ENCODE measurements at places on chromosomes 13 and 19.

DNA sequence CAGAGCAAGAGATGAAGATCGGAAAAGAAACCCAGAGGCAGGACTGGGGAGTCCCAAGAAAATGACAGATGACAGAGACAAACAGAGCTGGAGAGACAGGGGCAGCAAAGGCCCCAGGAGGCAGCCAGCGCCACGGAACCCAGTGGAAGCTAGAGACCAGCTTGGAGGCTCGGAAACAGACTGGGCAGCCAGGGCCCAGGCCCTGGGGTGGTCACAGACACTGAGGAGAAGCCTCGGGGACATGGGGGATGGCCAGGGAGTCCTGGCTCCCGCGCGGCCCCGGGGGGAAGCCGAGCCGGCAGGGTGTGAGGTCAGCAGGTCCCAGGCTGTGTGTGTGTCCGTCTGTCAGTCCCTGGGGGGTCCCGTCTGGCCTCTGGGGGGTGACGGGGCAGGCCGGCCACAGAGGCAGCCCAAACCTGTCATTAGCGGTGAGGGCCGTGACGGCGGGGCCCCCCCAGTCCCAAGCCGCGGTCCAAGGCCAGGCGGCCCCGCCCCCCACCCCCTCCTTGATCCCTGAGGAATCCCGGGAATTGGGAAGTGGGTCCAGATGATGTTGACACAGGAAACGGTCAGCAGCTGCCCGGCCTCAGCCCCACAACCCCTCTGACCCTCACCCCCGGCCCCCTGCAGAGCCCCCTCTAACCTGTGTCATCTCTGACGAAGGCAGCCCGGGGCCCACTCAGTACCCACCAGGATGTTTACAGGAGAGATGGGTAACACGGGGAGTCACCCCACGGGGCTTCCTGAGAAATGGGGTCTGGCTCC lies 2.5 kb upstream of the TMEM190 start:
- no peak for DNase-seq

DNA sequence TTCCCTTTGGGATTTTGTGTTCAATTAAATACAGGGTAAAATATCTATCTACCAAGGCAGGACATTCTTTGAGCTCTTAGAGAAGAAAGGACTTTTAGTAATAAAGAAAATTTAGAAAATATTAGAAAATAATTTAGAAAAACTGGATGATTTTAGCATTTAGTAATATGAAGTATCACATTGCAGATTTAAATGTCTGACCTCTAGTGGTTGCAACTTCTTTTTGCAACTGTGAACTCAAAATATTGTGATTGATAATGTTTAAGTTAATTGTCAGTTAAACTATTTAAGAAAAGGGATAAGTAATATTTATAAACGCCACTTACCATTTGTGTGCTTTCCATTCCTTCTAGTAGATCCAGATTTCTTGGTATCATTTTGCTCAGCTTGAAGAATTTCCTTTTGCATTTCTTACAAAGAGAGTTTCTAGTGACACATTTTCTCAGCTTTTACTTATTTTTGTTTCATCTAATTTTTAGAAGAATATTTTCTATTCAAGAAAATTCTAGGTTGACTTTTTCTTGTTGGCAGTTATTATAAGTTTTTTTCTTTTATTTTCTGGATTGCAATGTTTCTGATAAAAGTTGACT lies 10.3 kb upstream of the POSTN start:
- no peak for DNase-seq

DNA sequence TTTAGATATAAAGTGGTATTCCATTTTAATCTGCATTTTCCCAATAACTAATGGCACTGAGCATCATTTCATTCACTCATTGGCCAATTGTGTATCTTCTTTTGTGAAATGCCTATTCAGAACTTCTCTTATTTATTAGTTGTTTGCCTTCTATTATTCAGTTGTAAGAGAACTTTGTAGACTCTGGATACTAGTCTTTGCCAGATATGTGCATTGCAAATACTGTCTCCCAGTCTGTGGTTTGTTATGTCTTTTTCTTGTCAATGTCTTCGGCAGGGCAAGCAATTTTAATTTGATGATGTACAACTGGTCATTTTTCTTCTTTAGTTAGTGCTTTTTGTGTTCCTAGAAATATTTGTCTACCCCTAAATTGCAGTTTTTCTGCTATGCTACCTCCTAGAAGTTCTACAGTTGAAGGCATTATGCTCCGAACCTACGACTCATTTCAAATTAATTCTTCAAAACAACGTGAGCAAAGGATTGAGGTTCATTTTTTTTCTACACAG lies 115.9 kb downstream of the TSHZ3 start:
- DNase-seq, result no peak

DNA sequence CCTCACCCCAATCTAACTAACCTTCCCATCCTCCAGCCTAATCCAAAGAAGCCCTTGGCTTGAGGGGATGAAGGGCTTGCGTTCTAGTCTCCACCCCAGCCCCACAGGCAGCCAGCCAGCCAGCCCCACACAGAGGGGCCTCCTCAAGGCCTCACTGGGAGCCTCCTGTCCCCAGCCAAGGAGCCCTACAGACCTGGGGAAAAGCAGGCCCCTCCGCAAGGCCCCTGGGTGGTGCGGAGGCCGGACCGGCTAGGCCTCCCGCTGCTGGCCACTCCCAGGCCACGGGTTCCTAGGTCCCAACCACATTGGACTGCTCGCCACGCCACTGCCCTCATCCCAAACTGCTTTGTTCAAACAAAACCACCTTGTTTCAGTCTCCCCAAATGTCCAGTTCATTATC lies 78.0 kb downstream of the ZIC5 start:
- no peak for DNase-seq

GRCh38 chr19:35986664-35987570 lies 8.1 kb upstream of the SDHAF1 start:
- DNase-seq, result no peak

- DNase-seq, result no peak
Measured at GRCh38 chr13:92491839-92492238, 734.8 kb upstream of the GPC6 start.

DNA sequence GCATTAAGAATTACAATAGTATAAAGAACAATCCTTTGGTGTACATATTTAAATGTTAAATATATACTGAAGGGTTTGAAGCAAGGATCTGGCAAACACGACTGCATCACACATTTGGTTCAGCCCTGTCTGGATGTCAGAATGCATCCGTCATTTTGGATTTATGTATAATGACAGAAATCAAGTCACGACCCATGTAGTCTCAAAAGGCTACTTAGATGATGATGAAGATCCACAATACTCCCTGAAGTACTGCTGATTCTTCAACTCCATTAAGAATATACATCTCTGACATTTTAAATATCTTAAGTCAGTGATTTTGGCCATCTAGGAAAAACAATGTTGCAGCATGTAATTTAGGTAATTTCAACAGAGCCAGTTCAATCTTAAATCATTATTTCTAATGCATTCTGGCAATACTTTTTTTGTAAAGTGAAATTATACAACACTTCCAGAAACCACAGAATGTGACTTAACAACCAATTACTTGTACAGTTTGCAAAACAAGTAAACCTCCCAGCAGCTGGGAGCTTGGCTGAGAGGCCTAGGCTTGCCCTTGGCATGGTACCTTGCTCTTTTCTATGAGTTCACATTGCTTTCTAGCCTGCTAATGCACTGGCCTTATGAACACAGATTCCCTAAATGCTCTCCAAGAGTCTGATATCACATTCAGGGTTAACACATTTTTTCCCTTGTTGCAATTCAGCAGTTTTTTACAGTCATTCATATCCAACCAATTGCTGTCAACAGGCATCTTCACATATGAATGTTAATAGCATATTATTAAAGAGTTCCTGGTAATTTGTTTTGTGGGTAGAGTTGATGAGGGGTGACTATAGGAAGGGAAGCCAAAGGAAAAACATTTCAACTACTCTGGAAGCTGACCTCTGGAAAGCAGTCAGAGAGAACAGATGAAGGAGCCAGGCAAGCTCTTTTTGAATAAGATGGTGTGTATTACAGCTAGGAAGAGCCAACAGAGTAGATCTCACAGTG lies 175.2 kb downstream of the ENOX1 start:
- no peak for DNase-seq

DNA sequence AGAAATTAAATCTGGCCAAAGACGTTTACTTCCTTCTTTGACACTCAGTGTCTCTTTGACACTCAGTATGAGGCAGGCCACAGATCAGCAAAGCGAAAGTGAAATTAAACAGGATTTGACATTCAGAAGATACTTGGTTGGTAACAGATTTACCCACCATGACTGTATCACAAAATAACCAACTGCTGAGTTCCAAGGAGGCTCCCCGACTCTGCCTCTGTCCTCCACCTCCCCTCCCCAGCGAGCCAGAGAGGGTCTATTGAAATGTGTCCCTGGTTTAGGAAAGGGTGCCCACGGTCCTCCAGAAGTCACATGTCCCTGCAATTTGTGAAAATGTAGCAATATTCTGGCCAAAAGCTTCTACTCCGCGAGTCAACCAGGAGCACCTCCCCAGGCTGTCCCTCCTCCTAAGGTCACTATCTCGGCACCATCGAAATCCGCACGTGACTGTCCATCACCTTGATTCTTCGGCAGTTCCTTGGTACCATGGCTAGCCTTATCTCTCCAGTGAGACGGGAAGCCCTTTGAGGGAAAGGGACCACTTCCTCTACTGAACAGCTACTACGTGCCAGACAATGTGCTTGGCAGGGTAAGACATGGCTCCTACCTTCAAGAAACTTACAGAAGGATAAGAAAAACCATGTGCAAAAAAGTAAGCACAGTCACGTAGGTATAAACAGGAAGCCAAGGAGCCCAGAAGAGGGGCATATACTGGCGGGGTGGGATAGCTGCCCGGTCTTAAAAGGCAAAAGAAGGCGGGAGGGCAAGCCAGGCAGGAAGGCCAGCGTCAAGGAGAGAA lies 1.5 kb downstream of the N4BP2L1 start:
- peak; percentile 4 for DNase-seq
